ENCODE measurements at places on chromosomes 4 and X.

GRCh38 chrX:110327336-110327735 is 9.5 kb upstream of the AMMECR1 start:
- DNase-seq: no peak

GRCh38 chr4:172546782-172547181 is 621.8 kb upstream of the GALNT7 start:
- no peak for DNase-seq

GRCh38 chr4:184666670-184667069 is 17.1 kb downstream of the PRIMPOL start:
- DNase-seq: no peak

- DNase-seq: no peak
Measured at GRCh38 chrX:80139564-80139963, 125.0 kb downstream of the TBX22 start.

- no peak for DNase-seq
Measured at GRCh38 chr4:13533670-13534343, 10.5 kb downstream of the NKX3-2 start.

DNA sequence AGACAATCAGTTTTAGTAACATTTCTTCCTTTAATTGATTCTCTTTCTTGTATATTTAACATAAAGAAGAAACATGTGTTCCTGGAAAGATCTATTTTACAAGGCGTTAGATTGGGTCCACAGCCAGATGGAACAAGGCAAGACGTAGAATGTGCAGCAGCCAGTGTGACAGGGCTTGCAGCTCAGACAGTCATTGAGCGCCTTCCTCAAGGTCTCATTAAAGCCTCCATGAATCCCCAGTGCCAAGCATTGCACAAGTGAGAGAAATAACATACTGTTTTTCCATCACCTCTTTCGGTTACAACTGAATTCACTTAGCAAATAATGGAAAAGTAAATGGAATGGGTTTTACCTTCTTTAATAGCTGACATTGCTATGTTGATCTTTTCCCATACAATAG is 292.5 kb downstream of the USP46 start:
- DNase-seq: no peak

DNA sequence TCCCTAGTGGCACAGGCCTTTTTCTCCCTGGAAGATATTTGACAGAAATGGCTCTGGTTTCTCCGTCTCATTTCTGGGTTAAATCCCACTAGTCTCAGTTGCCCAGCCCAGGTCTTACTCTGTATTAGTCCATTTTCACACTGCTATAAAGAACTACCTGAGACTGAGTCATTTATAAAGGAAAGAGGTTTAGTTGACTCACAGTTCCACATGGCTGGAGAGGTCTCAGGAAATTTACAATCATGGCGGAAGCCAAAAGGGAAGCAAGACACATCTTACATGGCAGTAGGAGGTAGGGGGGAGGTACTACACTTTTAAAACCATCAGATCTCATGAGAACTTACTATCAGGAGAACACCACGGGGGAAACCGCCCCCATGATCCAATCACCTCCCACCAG is 81.9 kb downstream of the FHDC1 start:
- no peak for DNase-seq

GRCh38 chr4:102675141-102675540 is 85.6 kb downstream of the MANBA start:
- no peak for DNase-seq

DNA sequence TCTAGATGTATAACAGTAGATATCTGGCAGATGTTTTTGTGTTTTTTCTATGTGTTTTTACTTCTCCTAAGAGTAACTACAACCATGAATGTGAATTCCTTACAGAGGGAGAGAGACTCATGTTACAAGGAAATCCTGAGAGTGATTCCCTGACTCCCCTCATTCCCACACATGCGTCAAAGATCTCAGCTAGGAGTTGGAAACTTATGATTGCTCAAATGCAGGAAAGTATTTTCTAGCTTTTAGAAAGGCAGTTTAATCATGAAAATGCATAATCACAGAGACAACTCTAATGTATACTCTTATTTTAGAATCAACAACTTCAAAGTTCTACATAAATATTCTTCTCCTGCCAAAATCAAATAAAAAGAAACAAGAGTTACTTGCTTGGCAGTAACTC is 121.8 kb downstream of the PDE5A start:
- no peak for DNase-seq

- DNase-seq: no peak
Measured at GRCh38 chr4:138751309-138751708, 264.3 kb upstream of the NOCT start.

DNA sequence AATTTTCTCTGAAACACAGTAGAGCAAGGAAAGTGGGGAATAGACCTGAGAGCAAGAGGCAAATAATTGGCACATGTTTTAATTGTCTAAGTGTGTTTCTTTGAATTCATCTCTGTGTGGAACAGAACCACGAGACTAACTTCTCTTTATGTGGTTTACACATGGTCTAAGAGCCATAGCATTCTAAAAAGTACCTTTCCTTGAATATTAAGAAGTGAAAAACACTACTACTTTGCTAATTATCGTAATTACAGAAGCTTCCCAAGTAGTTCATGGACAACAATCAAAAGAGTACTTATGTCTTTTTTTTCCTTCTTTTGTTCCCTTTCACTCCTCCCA is 2.9 kb upstream of the CYBB start:
- DNase-seq: no peak

- DNase-seq: no peak
Measured at GRCh38 chr4:166259081-166259480, 386.0 kb downstream of the TLL1 start.

GRCh38 chr4:176708771-176709311 is 83.9 kb downstream of the VEGFC start:
- DNase-seq: no peak

GRCh38 chr4:184506527-184507121 is 32.3 kb upstream of the IRF2 start:
- no peak for DNase-seq

- DNase-seq: peak; percentile 26
Measured at GRCh38 chrX:148960060-148960459, 459.6 kb downstream of the AFF2 start.

DNA sequence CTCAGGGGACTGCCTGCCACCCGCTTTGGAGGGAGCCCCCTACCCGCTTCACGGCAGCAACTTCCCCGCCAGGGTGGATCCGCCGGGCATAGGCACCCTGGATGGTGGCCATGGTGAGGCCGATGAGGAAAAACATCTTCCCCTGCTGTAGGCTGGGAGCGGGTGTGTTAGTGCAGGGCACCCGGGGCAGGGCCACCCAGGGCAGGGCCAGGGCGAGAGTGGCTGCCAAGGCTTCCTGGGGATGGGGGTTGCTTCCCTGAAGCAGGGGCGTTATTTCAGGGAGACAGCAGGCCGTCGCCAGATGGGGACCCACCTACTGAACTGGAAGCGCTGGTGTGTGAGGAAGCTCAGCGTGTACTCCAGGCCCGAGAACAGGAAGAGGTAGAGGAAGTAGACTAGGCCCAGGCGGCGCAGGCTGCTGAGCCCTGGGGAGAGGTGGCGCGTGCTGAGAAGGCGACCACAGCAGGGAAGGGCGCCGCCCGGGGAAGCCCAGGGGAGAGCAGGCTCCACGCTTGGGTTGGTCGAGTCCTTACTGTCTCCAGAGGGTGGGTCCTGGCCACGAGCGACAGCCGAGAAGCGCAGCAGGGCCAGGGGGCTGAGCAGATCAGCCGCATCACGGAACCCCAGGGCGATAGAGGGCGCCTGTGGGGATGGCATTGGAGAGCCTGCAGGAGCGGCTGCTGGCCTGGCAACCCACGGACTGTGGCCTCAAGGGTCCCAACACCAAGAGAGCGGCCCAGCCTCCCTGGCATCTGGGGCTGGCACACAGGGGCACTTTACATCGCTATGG is 31.5 kb downstream of the NOP14 start:
- DNase-seq: no peak

DNA sequence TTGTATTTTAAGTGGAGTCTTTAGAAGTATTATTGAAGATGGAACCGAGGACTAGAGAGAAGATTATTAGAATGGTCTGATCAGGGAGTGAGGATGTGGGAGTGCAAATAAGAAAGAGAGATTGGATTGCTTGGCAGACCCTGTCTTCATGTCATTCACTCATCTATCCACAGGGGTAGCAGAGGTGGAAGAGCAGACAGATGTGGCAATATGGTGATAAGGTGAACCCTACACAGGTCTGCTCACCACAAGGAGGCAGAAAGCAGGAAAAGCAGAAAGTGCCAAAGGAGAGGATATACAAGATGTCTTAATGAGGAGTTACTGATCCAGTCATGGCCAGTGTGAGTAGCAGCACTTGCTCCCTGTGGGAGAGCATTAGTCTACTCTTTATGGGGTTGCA is 129.4 kb downstream of the MAGEE2 start:
- no peak for DNase-seq

- no peak for DNase-seq
Measured at GRCh38 chr4:41844327-41844726, 90.9 kb upstream of the TMEM33 start.

DNA sequence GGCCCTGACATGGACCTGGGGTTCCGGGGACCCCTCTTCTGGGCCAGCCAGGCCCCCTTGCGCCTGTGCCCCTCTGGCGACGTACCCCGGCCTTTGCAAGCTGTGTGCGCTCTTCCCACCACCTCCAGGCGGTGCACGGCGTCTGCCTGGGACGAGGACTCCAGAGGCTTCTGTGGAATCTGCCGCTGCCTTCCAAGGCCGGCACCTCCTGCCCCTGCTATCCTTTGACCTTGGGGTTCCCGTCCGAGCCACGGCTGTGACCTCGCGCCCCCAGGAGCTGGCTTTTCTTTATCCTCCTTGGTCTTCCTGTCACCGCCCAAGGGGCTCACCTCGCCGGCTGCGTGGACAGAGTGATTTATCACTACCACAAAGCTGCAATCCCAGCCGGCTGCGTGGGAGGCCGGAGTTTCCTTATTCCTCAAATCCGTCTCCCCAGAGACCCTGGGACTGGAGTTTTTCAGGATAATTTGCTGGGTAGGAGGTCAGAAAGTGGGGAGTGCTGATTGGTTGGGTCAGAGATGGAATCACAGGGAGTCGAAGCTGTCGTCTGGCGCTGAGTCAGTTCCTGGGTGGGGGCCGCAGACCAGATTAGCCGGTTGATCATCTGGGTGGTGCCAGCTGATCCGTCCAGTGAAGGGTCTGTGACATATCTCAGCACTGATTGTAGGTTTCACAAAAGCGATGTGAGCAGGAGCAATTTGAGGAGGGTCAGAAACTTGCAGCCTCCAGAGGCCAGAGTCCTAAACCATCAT is 19.8 kb upstream of the PLCXD1 start:
- DNase-seq: no peak

- DNase-seq: no peak
Measured at GRCh38 chr4:146927695-146928094, 18.0 kb downstream of the TTC29 start.

- DNase-seq: no peak
Measured at GRCh38 chr4:168154546-168155277, 62.4 kb downstream of the ANXA10 start.

GRCh38 chr4:104465201-104465600 is 29.5 kb downstream of the CXXC4 start:
- no peak for DNase-seq

DNA sequence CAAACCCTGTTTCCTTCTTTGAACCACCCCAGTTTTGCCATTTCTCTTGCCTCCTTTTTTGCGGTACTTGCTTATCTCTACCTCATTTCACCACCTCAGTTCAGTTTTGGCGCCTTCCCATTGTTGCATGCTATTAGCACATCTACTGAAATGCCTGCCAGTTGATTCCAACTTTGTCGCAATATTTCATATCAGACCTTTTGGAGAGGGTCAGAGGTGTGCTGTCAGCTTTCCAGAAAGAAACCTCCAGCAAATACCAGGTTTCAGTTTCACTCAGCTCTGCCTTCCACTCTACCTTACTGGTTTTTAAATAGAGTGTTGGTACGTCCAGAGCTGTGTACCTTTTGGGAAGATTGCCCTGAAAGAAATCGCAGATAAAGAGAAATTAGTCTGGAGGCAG is 91.9 kb upstream of the CPEB2 start:
- DNase-seq: no peak

GRCh38 chr4:69831646-69832325 is 28.2 kb downstream of the SULT1E1 start:
- DNase-seq: no peak

DNA sequence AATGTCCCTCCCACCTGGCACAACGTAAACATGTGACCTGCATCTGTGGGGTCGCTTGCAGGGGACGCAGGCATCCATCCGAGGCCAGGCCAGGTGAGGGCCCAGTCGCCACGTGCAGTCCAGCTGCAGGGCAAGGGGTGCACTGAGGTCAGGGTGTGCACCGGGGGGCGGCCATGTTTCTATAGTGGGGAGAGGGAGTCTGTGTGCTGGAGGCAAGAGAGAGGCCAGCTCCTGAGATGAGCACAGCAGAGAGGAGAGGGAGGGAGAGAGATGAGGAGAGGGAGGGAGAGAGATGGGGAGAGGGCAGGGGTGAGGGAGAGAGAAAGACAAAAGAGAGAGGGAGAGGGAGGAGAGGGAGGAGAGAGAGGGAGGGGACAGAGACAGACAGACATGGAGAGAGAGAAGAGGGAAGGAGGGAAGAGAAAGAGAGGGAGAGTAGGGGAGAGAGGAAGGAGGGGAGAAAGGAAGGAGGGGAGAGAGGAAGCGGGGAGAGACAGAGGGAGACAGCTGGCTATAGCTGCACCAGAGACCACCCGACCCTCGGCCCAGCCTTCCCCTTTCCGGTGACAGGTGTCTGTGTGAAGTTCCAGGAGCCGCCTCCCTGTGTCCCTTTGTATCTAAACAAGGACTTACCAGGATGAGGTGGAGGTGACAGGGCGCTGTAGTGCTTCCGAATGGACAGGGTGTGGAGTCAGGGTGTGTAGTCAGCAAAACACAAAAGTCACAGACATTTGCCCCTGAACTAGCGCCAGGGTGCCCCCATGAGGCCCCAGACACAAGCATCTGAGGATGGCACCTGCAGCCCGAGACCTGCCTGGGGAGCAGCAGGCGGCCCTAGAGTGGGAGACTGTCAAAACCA is 68.7 kb downstream of the ADRA2C start:
- DNase-seq: no peak

- DNase-seq: peak; percentile 20
Measured at GRCh38 chr4:153217440-153217839, 13.2 kb downstream of the TRIM2 start.

- DNase-seq: no peak
Measured at GRCh38 chr4:7773401-7774180, 166.1 kb downstream of the AFAP1 start.

DNA sequence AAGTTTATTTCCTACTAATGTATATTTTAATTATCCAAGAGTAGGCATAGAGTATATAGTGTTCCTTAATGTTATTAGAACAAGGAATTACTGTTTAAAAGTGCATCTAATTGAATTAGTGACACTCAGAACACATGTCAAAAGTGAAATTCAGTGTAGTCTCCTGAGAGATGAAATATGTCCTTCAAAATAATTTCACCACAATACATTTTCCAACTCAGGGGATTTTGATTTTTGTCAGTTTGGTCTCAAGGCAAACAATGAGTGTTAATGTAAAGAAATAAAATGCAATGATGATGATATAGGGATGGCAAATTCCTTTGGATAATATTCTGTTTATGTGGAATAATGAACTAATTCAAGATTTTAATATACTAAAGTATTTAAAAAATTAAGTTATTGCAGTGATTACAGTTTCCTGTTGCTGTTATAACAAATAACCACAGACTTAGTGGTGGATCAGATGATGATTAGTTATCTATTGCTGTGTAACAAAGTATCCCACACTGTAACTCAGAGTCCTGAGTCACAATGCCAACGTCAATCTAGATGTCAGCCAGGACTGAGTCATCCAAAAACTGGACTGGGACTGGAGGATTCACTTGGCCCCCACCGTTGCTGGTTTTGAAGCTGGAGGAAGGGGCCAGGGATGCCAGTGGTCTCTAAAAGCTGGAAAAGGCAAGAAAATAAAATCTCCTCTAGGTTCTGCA is 148.0 kb upstream of the SLC7A11 start:
- DNase-seq: no peak

Data from epithelial cell of prostate (primary cell).